Daoy (cell line): ENCODE measurements at places on chromosomes 5 and 9. TPM values are rescaled to one million over a fixed set of nuclear protein-coding genes. Genes with fewer than 3 reads are reported as not detected.
A peak's percentile ranks its signal among the peaks of the same experiment; 100 is the strongest.

The SUSD3 gene
- total RNA-seq: 0.40 and 1.3 TPM in 2 replicates

- DNase-seq: no peak
Measured at GRCh38 chr5:178068293-178068692, 45.0 kb upstream of the N4BP3 start.

DNA sequence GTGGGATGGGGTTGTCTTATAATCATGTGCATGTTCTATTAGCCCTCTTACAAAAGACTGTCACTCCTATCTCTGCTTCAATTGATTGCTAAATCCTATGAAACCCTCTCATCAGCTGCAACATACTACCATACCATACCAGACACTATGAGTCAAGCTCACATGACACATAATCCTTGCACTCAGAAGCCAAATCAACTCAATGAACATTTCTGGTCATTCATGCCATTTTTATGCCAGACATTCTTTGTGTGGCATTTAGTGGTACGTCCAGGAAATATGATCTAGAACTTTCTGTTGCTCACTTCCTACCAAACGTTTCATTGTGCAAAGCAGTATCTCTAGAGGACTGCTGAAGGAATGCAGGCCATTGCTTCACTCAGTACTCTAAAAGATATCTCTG is 159.2 kb upstream of the GNA14 start:
- DNase-seq: peak; percentile 42

- DNase-seq: peak; percentile 41
Measured at GRCh38 chr5:58498340-58498942, 7.2 kb downstream of the GAPT start.

DNA sequence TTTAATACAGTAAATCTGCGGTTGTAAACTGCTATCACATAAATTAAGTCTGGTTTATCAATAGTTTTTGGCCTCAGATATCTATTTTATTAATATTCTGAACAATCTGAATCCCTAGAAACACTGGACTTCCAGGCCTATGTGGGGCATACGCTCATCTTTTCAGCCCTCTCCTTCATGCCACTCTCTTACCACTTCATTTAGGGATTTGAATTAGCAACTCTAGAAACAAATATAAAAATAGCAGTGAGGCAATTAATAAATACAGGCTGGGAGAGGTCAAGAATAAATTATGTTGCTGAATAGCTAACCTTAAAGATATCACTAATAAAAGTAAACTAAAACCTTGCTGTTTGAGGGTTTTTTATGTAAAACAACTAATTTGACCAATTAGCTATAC is 480.3 kb upstream of the CD180 start:
- no peak for DNase-seq

GRCh38 chr9:130869250-130869649 is 27.4 kb downstream of the QRFP start:
- DNase-seq: no peak

DNA sequence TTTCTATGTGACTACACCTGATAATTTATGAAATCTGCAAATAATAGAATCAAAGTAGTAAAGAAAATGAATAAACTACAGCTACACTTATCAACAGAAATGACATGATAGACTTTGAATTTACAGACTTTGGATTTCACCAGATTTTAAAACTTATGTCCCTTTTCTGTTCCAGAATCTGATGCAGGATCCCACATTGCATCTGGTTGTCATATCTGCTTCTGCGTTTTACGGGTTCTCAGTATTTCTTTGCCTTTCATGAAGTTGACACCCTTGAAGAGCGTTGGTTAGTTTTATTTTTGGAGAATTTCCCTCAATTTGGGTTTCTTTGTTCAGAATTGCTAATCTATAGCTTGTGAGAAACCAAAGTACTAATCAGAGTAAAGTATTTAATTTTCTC is 174.9 kb upstream of the ADCY2 start:
- no peak for DNase-seq

DNA sequence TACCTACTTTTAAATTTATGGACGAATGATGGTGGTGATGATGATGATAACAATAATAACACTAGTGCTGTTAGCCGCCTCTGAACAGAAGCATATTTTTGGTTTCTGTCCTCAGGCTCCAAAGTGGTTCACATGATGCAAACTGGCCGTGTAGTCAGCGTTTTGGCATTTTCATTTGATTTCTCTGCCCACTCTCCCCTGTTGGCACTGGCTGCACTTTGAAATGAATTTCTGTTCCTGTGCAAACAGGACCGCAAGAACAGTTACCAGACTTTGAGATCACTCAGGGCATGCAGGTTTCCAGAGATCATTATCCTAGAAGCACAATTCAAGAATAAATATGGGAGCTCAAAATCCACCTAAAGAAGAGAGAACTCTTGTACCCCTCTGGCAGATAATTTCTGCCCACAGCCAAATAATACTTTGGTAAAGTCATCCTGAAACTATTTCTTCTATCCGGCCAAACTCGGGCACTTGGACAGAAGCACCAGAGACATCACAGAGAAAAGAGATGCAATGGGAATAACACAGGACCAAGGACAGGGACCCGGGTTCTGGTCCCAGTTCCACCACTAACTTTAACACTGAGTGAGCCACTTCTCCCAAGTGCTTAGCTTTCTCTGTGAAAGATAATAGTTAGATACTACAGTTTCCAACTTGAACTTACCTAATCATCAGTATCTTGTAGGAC is 201.7 kb upstream of the PTGER4 start:
- peak; percentile 87 for DNase-seq

DNA sequence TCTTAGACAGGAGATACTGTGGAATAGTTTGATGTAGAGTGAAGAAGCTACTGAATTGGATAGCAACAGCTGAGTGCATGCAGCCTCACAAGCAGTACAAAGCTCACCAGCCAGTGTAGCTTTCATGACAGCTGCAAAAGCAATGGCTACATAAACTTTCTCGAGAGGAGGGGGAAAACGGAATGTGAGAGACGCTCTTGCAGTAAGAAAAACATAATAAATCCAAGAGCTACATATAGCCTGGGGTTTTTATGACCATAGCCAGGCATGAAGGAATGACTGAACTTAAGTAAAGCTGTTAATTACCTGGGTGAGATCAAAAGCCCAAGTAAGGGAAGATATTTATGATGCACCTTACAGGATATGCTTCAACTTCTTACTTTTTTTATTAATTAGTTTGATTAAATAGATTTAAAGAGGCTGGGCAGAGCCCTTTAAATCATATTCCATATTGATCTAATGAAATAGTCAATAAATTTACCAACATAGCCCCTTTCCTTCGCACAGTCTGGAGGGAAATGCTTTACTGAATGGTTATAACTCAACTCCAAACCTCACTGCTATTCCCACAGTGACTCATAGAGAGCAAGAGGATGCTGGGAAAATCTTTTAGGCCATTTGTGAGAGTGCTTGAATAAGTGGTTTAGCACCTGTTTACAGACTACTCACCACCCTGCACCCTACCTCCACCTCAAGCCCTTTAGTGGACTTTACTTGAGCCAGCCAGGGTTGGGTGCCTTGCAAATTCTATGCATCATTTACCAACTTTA is 407.2 kb upstream of the CLINT1 start:
- DNase-seq: no peak

GRCh38 chr9:16266648-16267276 is 603.7 kb downstream of the BNC2 start:
- no peak for DNase-seq

GRCh38 chr9:2496934-2497333 is 124.7 kb upstream of the VLDLR start:
- no peak for DNase-seq

DNA sequence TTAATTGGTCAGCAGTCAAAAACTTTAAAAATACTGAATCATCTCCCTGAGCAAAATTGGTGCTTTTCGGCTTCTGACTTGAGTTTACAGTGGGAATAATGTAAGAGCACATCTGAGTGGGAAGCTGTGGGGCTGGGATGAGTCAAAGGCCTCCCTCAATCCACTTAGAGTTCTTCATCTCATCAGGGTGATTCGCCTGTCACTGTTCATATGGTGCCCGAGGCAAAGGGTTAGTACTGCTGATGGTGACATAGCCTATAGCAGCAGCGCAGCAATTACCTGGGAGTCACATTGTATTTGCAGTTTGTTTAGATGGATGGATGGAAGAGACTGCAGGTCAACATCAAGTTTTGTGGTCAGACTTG is 113.8 kb upstream of the ZNF608 start:
- no peak for DNase-seq

DNA sequence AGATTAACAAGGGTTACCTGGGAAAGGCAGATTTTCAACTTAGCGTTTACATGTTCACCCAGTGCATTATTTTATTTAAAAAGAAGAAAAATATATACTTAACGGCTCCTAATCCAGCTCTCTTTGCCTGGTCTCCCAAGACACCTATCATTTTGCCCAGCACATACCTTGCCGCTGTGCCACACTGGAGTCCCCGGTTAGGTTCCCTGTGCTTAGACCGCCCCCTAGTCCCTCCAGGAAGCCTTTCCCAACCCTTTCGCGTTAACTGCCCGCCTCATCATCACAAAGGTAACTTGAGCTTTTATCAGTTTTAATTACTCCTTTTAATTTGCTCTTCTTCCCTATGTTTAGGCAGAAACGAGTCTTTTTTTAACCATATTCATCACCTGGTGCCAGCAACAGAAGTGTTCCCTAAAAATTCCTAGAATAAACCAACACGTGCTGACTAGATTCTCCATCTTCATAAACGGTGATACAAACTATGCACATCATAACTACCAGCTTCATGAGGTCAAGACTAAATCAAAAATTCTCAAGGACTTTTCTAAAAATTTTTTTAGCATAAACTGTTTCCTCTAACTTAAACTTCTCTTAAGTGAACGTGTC is 19.7 kb downstream of the DNAJA1 start:
- DNase-seq: peak; percentile 63
